ENCODE measurements at places on chromosomes 6 and 20. TPM values are rescaled to one million over a fixed set of nuclear protein-coding genes. Genes with fewer than 3 reads are reported as not detected.

DNA sequence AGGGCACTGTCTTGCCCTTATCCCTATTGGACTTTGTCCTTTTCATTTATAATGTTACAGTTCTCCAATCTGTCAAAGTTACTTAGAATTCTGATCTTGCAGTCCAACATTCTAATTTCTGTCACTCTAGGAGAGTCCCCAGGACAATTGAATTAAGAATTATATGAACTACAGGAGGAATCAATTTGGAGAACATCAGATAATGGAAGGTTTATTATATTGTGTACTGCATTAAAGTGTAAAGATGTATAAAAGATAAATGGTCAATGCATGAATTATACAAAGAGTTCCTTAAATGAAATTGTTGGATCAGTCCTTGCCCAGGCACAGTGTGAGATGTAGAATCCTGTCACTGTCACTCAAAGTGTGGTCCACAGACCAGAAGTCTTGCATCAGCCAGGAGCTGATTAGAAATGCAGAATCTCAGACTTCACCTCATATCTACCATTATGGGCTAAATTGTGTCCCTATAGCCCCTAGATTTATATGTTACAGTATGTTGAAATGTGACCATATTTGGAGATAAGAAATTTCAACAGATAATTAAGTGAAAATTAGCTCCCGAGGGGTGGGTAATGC is 145.5 kb downstream of the BTBD3 start:
- DNase-seq: no peak

GRCh38 chr20:21808863-21809664 is 103.6 kb downstream of the PAX1 start:
- DNase-seq: peak; percentile 70

TMEM181 gene
- 28.4 TPM for total RNA-seq

NKAIN4 gene
- not detected for total RNA-seq

DNA sequence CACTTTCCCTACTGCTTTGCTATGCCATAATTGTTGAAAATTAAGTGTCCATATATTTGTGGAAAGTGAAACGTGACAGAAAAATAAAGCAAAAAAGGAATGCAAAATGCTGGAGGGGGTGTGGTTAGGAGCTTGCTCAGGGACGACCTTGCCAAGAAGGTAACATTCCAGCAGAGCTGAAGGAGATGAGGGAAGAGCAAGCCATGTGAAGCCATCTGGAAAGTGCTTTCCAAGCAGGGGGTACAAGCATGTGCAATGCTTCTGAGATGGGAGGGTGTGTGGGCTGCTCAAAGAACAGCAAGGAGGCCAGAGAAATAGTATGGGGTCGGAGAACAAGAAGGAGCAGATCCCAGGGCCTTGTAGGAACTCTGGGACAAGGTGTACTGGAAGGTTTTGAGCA is 161.7 kb downstream of the ISM1 start:
- DNase-seq: no peak

DNA sequence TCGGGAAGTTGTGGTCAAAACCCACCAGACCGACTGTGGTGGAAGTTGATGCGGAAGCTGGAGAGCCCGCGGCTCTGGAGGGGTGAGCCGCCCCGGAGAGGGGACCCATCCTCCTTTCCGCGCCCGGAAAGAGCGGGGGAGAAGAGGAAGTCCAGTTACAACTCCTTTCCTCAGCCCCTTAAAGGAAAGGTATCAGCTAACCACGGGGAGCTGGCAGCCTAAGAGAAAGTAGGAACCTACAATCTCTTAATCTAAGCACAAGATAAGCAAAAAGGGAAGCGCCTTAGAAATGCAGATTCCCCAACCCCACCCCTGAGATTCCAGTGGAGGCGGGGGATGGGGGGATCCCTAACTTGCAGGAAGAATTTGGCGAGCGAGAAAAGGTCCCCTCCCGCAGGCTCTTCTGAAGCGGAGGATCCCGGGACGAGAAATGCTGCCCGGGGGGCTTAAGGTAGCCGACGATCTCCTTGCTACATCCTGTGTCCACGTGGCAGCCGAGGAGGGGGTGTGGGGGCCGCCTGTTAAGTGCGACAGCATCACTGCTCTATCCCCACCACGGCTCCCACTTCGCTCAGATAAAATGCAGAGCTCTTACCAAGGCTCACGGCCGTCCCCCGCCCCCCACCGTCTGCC is 87.5 kb downstream of the ZFP64 start:
- DNase-seq: no peak

DNA sequence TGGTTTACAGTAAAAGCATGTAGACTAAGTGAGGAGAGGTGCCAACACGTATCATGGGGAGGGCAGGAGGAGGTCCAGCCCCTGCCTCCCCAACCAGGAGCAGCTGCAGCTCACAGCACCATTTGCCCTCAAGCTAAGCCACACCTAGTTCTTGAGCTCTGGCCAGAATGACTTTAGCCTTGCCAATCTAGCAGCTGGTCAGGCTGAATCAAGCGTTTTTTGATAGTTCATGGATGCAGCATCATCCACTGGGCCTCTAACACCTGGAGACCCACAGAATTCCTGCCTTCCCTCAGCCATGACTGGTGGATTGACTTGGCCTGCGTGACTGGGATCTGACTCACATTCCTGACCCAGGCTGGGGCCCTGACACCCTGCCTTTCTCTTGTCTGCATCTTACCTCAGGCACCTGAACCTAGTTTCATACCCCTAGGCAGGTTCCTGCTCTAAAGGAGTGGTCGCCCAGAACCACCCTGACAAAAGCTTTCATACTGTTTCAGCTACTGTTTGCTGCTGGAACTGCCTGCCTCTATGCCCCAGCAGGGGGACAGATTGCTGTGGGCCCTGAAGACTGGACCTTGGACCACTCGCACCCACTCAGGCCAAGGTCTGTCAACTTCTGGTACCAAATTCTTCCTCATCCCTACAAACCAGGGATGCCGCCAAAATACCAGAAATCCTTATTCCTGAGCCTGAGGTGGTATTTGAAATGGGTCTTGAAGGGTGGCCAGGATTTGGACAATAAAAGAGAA is 122.3 kb downstream of the QRSL1 start:
- DNase-seq: no peak

- DNase-seq: no peak
Measured at GRCh38 chr6:140105857-140106256, 731.4 kb upstream of the CITED2 start.

DNA sequence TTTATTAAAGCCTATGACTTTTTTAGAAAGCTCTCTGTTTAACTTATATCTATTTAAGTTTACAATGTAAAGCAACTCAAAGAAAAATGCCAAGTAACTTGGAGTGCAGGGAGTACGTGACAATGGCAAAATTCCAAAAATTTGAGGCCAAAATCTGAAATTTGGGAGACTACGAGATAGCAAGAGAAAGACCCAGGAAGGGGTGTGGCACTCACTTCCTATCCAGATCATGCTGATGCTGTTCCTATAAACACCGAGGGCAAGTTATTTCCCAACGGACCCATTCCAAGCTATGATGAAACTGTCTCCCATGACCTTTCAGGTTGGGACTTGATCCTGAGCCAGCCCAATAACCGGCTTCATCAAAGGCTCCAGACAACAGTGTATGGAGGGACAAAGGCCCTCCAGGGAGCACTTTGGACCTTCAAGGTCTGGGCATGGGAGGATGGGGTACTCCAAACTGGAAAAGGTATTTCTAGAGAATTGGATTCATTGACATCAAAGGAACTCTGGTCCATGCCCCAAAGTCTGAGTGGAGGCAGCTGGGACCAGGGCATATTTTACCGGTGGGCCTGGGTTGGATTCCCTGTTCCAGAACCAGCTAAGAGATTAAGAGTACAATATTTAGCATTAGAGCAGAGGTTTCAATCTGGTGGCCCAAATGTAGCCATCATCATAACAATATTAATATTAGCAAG is 15.7 kb upstream of the SLC13A3 start:
- no peak for DNase-seq

NMBR gene
- total RNA-seq: not detected

TREM1 gene
- total RNA-seq: 160 TPM

DNA sequence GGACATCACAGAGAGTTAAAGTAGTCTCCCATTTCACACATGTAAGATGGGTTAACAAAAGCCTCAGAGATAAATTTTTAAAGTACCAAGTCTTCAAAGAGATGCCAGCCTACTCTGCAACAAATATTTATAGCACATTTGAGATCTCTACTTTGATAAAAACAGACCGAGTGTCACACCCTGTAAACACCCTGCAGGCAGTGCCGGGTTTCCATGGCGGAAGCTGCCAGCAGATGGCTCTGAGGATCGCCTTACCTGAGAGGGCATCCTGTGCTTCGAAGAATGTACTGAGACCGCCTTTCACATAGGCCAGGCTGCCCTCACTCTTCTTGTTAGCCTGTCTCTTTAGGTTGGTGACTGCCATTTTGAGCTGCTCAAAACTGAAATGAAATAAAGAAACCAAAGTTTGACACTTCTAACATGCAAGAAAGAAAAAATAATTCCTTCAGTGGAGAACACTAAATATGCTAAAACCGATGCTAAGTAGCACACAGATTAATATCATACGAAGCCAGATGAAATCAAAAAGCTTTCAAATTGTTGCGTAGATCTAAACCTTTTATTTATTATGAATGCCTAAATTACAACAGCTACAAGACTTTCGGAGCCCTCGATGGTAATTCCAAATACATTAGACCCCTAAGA is 39.3 kb downstream of the HUS1B start:
- no peak for DNase-seq

- DNase-seq: no peak
Measured at GRCh38 chr6:36805917-36806316, 33.3 kb downstream of the CPNE5 start.

DNA sequence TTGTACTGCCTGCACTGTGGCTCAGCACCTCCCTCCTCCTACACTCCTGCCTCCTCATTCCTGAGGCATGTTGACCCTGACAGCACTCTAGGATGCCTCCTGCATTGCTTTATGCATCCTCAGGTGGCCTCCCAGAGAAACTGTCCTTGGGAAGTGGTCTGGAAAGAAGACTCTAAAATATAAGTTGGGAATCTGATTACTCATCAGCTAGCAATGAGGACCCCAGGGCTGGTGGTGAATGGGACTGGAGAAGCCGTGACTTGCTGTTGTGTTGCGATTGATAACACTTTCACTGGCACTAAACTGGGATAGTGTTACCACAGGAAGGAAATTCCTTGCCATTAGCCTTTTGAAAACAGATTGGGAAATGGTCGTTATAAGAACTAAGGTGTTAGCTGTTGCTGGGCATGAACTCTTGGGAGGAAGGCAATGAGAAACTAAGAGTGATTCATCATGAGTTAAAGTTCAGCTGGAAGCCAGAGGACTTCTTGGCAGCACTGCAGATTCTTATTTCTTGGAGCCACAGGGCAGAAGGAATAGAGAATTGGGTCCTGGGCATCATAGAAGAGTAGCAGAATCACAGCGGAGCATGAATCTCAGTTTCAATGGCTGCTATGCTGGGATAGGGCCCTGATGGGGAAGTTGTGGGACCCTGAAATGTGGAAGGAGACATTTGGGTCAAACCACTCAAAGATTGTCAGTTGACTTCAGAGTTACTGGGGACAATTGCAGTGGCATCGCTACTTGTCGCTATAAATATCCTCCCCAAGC is 10.1 kb upstream of the SIRPD start:
- no peak for DNase-seq

CFB gene
- total RNA-seq: 85.6 TPM

DNA sequence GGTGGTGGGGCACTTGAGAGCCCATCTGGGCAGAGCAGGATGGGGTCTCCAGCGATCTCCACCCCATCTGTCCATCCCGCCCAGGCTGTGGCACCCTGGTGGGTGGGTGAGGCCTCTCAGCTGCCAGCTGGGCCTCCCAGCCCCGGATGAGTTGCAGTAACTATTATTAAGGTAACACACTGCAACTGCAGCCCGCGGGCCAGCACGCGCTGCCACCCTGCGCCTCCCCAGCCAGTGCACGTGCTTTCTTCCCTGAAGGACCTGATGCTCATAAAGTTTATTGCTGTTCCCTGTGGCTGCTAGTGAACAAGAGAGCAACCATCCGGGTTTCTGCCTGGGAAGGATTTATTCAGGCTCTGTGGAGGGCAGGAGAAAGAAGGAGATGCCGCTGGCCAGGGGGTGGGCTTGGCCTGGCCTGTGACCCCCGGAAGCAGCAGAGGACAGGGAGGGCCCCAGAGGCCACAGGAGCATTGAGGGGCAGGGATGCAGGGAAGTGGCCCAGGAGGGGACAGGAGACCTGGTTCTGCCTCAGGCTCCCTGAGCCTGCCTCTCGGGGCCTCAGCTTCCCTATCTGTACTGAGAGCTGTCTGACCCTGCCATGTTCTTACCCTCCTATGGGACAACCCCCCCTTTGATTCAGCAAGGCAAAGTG is 1.7 kb downstream of the IP6K3 start:
- DNase-seq: no peak

IPCEF1 gene
- total RNA-seq: 7.9 TPM

- no peak for DNase-seq
Measured at GRCh38 chr20:32036716-32037485, 15.1 kb upstream of the HCK start.

GRCh38 chr6:169964486-169965180 is 213.2 kb downstream of the ERMARD start:
- no peak for DNase-seq

GRCh38 chr6:136860043-136860442 is 37.7 kb downstream of the PEX7 start:
- DNase-seq: no peak

DNA sequence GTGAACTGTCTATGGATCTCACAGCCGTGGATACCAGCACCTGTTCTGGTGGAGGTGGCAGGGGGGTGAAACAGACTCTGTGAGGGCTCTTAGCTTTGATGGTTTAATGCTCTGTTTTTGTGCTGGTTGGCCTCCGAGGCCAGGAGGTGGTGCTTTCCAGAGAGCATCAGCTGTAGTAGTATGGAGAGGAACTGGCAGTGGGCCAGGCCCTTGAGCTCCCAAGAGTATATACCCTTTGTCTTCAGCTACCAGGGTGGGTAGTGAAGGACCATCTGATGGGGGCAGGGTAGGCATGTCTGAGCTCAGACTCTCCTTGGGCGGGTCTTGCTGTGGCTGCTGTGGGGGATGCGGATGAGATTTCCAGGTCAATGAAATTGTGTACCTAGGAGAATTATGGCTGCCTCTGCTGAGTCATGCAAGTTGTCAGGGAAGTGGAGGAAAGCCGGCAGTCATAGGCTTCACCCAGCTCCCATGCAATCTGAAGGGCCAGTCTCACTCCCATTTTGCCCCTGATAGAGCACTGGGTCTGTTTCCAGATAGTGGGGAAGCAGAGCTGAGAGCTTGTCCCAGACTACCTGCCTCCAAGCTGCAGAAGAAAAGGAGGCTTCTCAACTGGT is 102.7 kb upstream of the AHI1 start:
- no peak for DNase-seq
